ENCODE measurements at places on chromosomes 5 and 9. TPM values are rescaled to one million over a fixed set of nuclear protein-coding genes. Genes with fewer than 3 reads are reported as not detected.

DNA sequence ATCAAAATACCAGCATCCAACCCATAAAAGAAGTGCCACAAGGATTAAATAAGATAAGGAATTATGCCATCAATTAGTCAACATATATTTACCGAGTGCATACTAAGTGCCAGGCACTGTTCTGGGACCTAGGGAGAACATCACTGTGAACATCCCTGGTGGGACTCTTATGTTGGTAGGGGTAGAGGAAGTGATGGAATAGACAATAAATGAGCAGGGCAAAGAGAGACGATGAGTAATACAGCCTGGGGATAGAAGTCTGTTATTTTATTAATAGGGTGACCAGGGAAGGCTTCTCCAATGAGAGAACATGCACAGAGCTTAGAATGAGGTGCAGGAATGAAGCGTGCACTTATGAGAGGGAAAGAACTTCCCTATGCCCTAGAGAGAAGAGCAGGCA, 47.4 kb upstream of the VLDLR start:
- H3K27me3 ChIP-seq = no peaks in the 10 kb centered on the region
- no peak overlapping the region for H3K4me3 ChIP-seq
- H3K27ac ChIP-seq = no peak overlapping the region
- DNase-seq = no peak
- H3K4me1 ChIP-seq = peaks cover 29% of the 10 kb centered on the region
- H3K36me3 ChIP-seq = no peaks in the 10 kb centered on the region

GRCh38 chr5:132138260-132138659, 64.7 kb downstream of the CSF2 start:
- H3K27me3 ChIP-seq = peaks cover 58% of the 10 kb centered on the region
- H3K27ac ChIP-seq = no peak overlapping the region
- no peaks in the 10 kb centered on the region for H3K36me3 ChIP-seq
- H3K4me3 ChIP-seq = no peak overlapping the region
- no peak for DNase-seq

DNA sequence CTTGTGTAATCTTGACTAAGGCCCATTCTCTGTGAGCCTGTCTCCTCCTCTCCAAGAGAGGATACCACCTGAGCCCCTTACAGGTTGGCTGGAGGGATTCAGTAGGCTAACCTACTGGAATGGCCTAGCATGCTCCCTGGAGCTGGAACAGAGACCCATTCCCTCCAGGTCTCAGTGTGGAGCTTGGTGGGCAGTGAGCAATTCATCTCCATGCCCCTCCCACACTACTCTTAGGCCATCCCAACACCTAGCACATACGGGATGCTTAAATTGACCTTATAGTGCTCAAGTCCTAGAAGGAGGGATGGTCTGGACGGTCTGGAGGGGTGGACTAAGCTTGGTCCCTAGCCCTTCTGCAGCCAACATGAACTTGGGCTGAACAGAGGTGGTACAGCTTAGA, 75.6 kb downstream of the CRB2 start:
- no peak for DNase-seq
- no peak overlapping the region for H3K27ac ChIP-seq
- H3K4me3 ChIP-seq = no peak overlapping the region

PCDHGB6 gene
- 13.4 TPM for total RNA-seq

C9 gene
- not detected for total RNA-seq

GRCh38 chr5:16550316-16550952, 66.4 kb downstream of the RETREG1 start:
- H3K36me3 ChIP-seq = peaks cover 4% of the 10 kb centered on the region
- DNase-seq = peak; percentile 81
- H3K4me1 ChIP-seq = peaks cover 38% of the 10 kb centered on the region

CCNJL gene
- 13.2 TPM for total RNA-seq

- no peak for DNase-seq
- H3K27me3 ChIP-seq = no peaks in the 10 kb centered on the region
Observed at GRCh38 chr5:67178966-67179365, 17.6 kb downstream of the CD180 start.

DNA sequence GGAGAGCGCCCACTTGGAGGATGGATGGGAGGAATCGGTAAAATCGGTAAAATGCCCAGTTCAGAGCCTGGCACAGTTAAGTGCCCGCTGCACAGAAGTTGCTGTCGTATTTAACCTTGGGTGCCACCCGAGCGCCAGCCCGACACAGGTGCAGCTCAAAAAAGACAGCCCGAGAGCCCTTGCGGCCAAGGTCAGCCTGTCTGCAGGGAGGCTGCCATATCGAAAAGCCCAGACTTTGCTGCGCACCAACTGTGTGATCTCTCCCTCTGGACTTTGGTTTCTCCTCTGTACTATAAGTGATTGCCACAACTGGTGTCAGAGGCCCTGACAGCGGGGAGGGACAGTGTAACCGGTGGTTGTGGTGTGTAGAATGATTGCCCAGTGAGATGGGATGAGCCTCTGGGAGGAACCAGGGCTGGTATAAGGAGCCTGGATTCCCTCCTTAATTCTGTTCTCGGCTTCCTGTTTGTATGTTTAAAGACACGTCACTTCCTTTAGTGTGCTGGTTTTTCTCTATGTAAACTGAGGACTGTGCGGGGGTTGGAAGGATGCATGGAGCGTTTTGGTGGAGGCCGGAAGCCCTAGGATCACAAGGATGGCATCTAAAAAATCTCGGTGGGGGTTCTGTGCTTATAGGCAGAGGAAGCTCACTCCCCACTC, 792 bp downstream of the NTMT1 start:
- peaks cover 38% of the 10 kb centered on the region for H3K36me3 ChIP-seq
- H3K4me1 ChIP-seq = peaks cover 40% of the 10 kb centered on the region
- DNase-seq = no peak
- H3K27ac ChIP-seq = peak overlapping the region; percentile 56
- no peaks in the 10 kb centered on the region for H3K27me3 ChIP-seq
- peak overlapping the region; percentile 82 for H3K4me3 ChIP-seq

DNA sequence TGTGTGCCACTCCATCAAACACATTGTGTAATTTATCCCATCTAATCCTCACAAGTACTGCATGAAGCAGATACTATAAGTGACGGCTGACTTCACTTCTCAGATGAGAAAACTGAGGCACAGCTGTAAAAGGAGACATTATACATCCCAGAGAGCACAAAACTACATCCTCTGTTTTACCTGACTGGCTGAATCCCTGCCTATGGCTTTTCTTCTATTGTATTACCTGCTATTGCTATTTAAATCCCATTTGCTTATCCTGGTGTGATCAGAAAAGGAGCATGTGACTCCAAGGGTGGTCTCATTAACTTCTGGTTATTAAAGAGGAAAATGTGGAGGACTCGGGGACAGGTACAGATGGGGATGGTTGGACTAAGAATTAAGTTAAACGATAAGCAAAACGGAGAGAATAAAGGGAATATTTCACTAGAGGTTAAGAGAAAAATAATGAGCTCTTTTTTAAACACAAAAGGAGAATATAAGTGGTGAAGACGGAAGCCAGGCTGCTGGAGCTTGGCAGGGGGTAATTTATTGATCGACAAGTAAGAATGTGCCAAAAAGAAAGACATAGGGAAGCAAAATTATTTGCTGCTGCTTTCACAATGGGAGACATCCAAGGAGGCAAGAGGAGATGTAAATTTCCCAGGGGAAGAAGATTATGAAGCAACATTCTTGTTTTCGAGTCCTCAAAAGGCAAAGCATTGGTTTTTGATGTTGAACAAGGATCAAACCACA, 155.7 kb upstream of the GPR151 start:
- H3K27me3 ChIP-seq = peaks cover 31% of the 10 kb centered on the region
- no peaks in the 10 kb centered on the region for H3K36me3 ChIP-seq
- H3K4me3 ChIP-seq = no peak overlapping the region
- H3K4me1 ChIP-seq = peaks cover 10% of the 10 kb centered on the region
- no peak for DNase-seq

C9orf50 gene
- not detected for total RNA-seq

DNA sequence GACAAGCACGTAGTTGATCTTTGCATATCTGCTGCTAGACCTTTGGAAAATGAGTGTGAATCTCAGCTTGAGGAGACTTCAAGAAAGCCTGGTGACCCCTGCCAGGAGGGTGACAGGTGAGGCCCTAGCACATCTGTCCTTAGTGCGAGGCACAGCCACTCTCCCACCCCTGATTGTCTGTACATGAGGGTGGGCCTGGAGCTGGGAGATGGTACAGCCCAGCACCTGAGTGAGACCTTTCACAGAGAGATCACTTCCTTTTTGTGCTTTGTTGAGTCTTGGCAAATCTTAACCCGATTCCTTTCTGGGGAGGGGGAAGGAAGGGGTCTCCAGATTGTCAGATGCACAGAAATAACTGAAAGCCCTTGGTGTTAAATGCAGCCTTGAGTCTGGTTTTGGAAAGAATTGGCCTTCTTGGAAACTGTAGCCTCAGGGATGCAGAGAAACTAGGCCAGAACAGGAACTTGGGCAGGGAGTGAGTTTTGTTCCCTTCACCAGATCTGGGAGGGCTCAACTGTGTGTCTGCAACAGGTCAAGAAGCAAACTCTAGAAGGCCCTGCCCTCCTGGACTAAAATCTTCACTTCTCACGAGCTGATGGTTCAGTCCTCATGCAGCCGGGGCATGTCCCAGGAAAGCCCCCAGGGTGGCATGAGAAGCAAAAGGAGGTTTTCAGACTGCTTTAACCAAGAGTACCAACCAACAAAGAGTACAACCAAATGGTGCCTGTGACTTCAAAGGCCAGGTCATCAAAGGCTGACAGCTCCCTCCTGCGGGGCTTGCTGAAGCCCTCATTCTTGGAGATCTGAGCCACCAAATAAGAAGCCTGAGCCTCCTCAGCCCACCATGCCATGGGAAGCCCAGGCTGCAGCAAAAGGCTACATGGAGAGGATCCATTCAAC, 20.8 kb upstream of the SEMA4D start:
- no peak overlapping the region for H3K4me3 ChIP-seq
- H3K4me1 ChIP-seq = peaks cover 18% of the 10 kb centered on the region
- no peaks in the 10 kb centered on the region for H3K36me3 ChIP-seq
- no peaks in the 10 kb centered on the region for H3K27me3 ChIP-seq
- H3K27ac ChIP-seq = no peak overlapping the region
- no peak for DNase-seq

DNA sequence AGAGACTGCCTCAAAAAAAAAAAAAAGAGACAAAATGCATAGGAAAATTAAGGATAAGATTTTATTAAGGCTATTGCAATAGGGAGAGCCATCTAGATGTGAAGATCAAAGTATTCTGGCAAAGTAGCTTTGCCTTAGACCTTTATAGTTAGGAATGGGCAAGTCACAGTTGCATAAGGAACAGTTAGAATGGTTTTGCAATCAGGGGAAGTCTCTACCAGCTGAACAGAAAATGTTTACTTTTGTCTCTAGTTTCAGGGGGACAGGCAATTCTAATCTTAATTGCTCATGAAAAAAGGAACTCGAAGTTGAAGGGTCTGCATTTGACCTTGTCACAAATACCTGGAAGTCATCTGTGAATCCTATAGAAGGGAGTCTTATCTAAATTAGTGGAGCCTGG, 13.1 kb upstream of the ATP6V1G1 start:
- DNase-seq = no peak
- H3K27ac ChIP-seq = no peak overlapping the region
- H3K4me1 ChIP-seq = no peaks in the 10 kb centered on the region
- no peaks in the 10 kb centered on the region for H3K36me3 ChIP-seq
- H3K4me3 ChIP-seq = no peak overlapping the region
- H3K27me3 ChIP-seq = peaks cover 13% of the 10 kb centered on the region

- no peak for DNase-seq
- H3K4me1 ChIP-seq = no peaks in the 10 kb centered on the region
- no peak overlapping the region for H3K4me3 ChIP-seq
- H3K27me3 ChIP-seq = no peaks in the 10 kb centered on the region
- peaks cover 7% of the 10 kb centered on the region for H3K36me3 ChIP-seq
Observed at GRCh38 chr9:100408546-100409175, 18.3 kb upstream of the MSANTD3 start.

- no peaks in the 10 kb centered on the region for H3K27me3 ChIP-seq
- peaks cover 15% of the 10 kb centered on the region for H3K4me1 ChIP-seq
- H3K27ac ChIP-seq = no peak overlapping the region
- no peak overlapping the region for H3K4me3 ChIP-seq
Observed at GRCh38 chr5:92144824-92145223, 761.7 kb upstream of the ARRDC3 start.

S1PR3 gene
- 0.76 TPM for total RNA-seq

WDR31 gene
- 3.1 TPM for total RNA-seq

GRCh38 chr9:134134949-134135342, 936 bp upstream of the WDR5 start:
- H3K4me3 ChIP-seq = peak overlapping the region; percentile 84
- H3K27me3 ChIP-seq = no peaks in the 10 kb centered on the region
- H3K4me1 ChIP-seq = peaks cover 24% of the 10 kb centered on the region
- H3K36me3 ChIP-seq = peaks cover 38% of the 10 kb centered on the region
- no peak overlapping the region for H3K27ac ChIP-seq

DNA sequence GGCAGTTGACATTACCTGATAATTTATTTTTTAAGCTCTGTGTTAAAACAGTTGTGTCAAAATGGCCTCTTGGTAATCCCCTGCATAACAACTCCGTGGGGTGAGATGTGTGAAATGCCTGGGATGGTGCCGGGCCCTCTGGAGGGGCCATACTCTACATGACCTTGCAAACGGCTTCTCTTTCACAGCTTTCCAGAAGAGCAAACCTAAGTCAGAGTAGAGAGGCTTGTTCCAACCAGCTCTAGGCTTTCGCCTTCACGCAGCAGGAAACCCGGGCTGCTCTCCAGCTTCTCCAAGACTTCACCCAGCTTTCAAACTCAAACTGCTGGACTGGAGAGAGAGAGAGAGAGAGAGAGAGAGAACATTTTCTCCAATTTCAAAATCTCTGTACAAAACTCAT, 120.1 kb downstream of the SNX18 start:
- no peaks in the 10 kb centered on the region for H3K36me3 ChIP-seq
- no peaks in the 10 kb centered on the region for H3K27me3 ChIP-seq
- DNase-seq = no peak
- H3K4me3 ChIP-seq = no peak overlapping the region
- no peak overlapping the region for H3K27ac ChIP-seq
- H3K4me1 ChIP-seq = no peaks in the 10 kb centered on the region

- H3K4me1 ChIP-seq = peaks cover 7% of the 10 kb centered on the region
- H3K27ac ChIP-seq = no peak overlapping the region
- no peaks in the 10 kb centered on the region for H3K27me3 ChIP-seq
- H3K4me3 ChIP-seq = no peak overlapping the region
- no peak for DNase-seq
Observed at GRCh38 chr5:58274191-58274590, 185.7 kb downstream of the PLK2 start.

DNA sequence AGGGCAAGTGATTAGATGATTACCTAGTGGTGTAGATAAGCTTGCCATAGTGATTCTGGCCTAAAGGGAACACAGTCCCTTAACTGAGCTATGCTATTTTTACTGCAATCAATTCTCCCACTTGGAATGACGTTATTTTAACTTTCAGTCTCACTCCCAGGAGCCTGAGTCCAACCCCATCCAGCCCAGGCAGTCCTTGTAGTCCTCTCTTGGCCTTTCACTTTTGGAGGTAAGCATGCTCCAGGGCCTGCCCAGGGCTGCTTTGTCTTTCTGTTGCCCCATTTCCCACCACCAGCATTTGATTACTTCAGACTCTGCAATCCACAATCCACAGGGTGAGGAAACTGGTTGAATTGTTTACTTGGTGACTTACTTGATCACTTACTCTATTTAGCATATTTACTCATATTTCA, 233.0 kb downstream of the CD180 start:
- H3K4me1 ChIP-seq = peaks cover 9% of the 10 kb centered on the region
- peak overlapping the region; percentile 43 for H3K27ac ChIP-seq

All from Calu3 (cell line).